HCT116 (cell line): ENCODE measurements at places on chromosomes 16 and 17.

DNA sequence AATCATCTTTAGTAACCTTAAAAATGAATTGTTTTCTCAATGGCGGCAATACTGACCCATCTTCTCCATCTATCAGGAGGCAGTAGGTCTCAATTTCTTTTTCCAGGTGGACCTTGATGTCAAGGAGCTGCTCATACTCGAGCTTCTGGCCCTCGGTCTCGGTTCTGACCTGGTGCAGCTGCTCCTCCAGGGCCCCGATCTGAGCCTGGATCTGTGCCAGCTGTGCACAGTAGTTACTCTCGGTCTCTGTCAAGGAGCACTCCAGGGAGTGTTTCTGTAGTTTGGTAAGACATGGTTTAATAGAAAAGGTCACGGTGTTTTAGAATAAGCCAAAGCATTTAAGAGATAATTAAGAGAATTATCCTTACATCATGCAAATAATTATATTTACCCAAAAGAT lies 4.9 kb downstream of the KRT27 start:
- DNase-seq = no peak

DNA sequence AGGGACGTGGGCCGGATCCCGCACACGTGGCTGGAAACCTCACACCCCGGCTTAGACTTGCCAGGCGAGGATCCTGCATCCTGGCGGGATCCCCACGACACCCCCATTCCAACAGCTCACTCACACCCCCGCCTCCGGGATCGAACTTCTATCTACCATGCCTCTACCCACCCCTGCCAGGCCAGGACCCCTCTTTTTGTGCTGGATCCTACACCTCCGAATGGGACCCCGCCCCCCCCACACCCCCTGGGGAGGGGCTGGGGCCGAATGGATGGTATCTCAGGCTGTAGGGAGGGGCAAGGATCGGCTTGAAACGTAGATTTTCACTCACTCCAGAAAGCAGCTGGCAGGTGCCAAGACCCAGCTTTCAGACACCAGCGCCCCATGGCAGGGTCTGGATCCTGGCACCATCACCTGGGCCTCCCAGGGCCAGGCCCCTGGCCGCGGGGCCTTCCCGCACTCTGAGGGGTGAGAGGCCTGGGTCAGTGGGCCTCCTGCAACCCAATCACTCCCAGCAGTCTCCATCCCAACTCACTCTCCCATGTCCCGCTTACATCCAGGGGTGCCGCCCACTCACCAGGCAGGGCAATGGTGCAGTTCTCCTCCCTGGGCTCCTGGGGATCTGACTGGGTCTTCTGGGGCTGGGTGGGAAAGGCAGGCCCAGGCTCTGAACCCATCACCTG lies 6.7 kb downstream of the PRSS36 start:
- DNase-seq = no peak

- DNase-seq = no peak
Measured at GRCh38 chr17:900336-900934, 79.1 kb downstream of the NXN start.

DNA sequence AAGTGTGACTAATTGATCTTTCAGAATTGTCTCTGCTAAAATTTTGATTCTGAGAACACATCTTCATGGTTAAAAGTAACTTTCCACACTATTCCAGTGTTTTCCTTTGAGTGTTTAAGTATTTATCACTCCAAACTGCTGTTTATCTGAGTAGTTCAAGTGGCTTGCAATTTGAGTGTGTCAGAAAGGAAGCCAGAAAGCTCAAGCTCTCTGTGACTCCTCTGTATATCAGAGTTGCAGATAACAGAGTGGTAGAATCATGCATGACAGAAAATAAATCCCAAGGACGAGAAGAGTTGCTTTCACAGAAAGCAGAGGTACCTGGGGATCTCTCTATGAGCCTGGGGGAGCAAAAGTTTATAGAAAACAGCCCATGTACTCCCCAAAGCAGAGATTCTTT lies 130.0 kb downstream of the CYB561 start:
- DNase-seq = no peak

- DNase-seq = no peak
Measured at GRCh38 chr17:46881015-46881414, 29.6 kb downstream of the WNT9B start.

GRCh38 chr16:80806927-80807340 lies 2.5 kb upstream of the CDYL2 start:
- DNase-seq = no peak

GRCh38 chr17:61797283-61797682 lies 66.0 kb downstream of the BRIP1 start:
- no peak for DNase-seq

DNA sequence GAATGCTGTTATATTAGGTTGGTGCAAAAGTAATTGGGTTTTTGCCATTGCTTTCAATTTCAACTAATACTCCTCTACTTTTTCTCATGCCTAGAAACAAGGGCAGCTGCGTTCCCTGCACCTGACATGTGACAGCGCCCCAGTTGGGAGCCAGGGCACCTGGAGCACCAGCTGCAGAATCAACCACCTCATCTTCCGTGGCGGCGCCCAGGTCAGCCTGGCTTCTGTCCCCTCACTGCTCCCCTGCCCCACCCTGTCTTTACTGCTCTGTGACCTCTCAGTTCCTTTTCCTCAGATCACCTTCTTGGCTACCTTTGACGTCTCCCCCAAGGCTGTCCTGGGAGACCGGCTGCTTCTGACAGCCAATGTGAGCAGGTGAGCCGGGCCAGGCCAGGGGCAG lies 16.4 kb upstream of the ITGAD start:
- no peak for DNase-seq

GRCh38 chr16:79287424-79287917 lies 313.1 kb downstream of the MAF start:
- DNase-seq = no peak

GRCh38 chr17:82231312-82231561 lies 2.4 kb downstream of the SLC16A3 start:
- no peak for DNase-seq

- DNase-seq = no peak
Measured at GRCh38 chr17:28573521-28573920, 2.2 kb upstream of the PIGS start.

GRCh38 chr16:70476272-70477020 lies 22.1 kb downstream of the FCSK start:
- DNase-seq = peak; percentile 49

- DNase-seq = no peak
Measured at GRCh38 chr16:12214509-12214908, 238.0 kb downstream of the SNX29 start.

DNA sequence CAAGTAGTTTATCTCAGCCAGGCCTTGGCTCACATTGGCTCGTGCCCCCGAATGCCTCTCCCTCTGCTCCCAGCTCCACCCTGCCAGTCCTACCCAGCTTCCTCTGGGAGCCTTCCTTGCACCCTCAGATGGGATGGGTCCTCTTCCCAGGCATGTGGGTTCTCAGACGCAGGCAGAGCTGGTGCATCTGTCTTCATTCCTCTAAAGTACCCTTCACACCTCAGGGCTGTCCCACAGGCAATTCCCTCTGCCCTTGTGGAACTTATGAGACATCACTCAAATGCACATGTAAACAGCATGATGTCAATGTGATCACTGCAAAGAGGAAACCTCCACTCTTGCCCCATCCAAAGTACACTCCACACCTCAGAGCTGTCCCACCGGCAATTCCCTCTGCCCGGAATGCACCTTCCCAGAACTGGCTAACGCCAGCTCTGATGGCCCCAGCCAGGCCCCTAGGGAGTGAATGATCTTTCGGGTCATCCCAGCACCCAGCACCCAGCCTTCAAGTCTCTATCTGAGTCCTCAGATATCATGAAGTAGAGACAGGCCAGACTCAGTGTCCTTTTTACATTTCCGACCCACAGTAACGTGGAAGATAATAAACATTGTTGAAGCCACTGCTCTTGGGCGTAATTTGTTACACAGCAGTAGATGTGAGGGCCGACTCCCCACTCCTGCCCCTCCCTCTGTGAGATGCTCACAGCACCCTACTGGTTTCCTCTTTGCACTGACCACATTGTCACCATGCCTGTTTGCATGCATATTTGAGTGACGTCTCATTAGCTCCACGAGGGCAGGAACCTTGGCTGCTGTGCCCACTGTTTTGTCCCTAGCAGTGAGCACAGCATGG lies 85.4 kb downstream of the N4BP1 start:
- DNase-seq = no peak

GRCh38 chr17:76075364-76076145 lies 974 bp downstream of the GALR2 start:
- DNase-seq = no peak

- DNase-seq = no peak
Measured at GRCh38 chr16:13708347-13709120, 211.4 kb upstream of the ERCC4 start.

GRCh38 chr17:68317458-68317857 lies 26.2 kb downstream of the ARSG start:
- no peak for DNase-seq

- no peak for DNase-seq
Measured at GRCh38 chr17:41451154-41451728, 10.5 kb upstream of the KRT38 start.

DNA sequence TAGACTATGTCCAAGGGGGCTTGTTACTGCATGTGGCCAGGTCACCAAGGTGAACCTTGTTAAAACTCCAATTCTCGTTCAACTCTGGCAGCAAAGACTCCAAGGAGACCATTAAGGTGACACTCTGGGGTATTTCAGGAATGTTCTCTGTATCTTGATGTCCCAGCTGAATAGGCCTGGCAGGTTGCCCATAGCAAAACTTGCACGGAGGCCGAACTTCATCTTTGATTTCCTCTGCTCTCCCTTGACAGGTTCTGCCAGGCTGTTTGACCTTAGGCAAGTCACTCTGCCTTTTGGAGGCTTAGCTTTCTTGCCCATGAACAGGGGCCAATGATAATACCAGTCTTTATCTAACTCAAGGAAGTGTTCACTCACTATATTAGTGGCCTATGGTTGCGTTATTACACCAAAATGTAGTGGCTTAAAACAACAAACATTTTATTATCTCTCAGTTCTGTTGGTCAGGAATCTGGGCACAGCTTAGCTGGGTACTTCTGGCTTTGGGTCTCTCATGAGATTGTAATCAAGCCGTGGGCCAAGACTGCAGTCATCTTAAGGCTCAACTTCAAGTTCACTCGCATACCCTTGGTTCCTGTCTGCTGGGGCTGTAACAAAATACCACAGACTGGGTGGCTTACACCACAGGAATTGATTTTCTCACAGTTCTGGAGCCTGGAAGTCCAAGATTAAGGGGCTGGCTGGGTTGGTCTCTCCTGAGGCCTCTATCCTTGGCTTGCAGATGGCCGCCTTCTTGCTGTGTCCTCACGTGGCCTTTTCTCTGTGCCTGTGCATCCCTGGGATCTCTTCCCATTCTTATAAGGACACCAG lies 168.5 kb downstream of the UTP18 start:
- DNase-seq = no peak

DNA sequence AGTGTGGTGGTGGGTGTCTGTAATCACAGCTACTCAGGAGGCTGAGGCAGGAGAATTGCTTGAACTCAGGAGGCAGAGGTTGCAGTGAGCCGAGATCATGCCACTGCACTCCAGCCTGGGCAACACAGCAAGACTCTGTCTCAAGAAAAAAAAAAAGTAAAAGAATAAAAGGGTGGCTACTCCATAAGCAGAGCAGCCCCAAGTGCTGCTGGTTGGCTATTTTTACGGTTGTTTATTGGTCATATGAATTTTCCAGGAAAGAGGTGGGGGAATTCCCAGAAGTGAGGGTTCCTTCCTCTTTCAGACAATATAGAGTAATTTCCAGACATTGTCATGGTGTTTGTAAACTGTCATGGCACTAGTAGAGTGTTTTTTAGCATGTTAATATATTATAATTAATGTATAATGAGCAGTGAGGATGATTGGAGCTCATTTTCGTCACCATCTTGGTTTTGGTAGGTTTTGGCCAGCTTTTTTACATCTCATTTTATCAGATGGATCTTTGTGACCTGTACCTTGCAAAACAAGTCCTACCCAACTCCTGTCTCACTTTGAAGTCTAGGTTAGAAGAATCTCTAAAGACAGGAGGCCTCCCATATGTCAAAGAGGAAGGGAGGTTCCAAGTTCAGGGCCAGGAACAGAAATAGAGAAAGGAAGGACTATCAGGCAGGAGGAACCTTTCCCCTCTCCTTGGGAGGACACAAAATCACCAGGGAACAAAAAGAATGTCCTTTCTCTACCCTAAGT lies 39.1 kb downstream of the HOXB1 start:
- DNase-seq = no peak

DNA sequence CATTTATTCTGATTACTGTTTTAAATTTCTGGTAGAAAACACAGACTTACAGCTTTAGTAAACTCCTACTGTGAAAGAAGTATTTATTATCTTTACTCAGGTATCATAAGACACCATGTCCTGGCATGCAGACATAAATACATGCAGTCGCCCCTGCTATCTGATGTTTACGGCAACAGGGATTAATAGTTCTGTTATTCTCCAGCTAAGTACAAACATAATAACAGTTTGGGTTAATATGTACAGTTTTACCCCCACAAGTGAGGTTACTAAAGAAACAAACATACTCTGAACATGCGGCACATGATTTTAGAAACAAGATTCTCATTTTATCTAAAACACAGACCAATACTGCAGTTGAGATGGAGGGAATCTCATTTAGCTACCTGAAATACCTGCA lies 170.8 kb downstream of the ABCA8 start:
- no peak for DNase-seq

- DNase-seq = no peak
Measured at GRCh38 chr17:16085066-16085699, 85.6 kb downstream of the TTC19 start.

DNA sequence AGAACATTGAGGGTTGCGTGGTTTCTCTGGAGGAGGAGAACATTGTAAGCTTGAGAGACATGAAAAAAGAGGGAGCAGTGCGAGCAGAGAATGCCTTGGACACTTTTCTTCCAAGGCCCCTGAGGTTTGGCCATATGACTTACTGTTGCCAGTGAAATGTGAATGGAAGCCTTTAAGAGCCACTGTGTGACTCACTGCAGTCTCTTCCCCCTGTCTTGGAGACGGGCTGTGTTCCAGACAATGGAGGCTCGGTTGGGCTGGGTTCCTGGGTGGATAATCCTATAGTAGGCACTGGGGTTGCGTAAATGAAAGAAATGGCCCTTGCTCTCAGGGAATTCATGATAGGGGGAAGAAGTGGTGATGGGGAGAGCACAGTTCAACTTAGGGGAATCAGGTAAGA lies 75.5 kb downstream of the SHISA9 start:
- DNase-seq = no peak

DNA sequence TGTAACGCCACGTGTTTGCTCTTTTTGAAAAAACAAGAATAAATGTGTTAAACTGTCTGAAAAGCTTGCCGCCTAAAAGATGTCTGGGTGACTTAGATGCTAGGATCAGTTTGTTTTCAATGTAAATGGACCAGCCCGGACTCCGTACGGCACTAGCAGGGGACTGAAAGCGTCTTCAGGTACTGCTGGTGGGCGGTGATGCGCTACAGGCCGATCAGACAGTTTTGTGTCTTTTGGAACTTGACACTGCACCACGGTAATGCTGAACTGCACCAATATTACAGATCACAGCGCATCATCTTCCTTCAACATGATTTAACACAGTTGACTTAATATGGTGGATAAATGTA lies 727 bp upstream of the MBTPS1 start:
- DNase-seq = no peak

DNA sequence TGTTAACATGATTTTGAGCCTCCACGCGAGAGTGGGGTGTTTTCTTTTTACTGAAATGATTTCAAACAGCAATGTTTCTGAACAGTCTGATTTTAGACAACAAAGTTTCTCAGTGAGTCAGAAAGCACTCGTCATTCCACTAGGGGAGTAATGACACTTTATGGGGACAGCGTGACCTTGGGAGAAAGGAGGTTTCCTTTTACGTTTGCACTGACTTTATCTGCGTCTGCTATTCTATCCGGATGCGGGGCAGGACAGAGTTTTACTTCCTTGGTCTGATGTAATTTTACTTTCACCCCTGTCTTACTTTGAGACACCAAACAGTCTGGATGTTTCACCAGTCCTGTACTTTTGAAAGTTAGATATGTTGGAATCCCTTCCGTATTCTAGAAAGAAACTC lies 20.7 kb downstream of the SLC47A1 start:
- DNase-seq = no peak
